ENCODE measurements at places on chromosomes 6 and 20. TPM values are rescaled to one million over a fixed set of nuclear protein-coding genes. Genes with fewer than 3 reads are reported as not detected.

DNA sequence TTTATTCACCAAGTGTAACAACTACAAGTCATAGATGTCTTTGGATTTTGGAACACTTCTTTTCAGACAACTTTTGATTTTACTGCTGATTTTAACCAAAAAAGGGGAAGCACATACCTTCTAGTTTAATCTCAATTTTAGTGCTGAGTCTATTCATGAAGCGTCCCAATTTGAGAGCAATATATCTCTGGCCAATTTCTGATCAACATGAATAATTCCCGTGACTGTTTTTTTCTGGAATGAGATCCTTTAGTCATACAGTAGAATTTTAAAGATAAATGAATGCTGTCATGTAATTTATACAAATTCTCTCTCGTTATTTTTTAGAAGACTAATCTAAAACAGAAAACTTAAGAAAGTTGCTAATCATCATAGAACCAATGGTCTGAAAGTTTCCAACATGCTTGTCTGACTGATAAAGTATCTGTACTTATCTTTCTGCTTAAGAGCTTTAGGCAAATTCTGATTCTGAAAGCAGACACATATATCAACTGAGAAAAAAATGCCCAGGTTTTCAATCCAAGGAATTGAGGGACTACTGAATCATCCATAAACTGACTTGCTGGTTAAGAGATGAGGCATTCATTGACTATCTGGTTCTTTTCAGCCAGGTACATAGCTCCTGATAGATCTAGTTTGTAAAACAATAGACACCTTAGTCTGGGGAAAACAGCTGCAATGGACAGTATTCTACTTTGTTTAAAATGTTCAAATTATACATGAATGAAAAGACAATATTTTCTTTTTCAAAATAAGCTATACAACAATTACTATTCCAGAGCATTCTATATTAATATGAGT is 657.5 kb downstream of the RFPL4B start:
- DNase-seq = no peak

GRCh38 chr6:112429226-112429625 is 82.1 kb downstream of the RFPL4B start:
- no peak for DNase-seq

GRCh38 chr6:109454496-109455436 is 806 bp downstream of the MICAL1 start:
- peak; percentile 61 for DNase-seq

DNA sequence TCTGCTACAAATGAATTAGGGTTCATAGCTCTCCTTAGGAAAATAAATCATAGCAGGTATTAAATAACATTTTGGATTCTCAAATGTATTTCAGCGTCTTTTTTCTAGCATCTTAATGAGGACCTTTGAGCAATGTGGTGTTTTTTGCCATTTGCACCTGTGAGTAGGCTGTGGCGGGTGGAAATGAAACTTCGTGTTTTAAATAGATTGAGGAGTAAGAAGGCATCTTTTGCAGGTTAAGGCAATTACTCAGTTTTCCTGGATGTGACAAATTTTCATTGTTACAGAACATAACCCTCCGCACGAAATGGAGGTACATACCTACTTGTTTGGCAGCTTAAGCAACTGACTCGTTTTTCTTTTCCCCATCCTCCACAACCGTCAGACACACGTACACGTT is 708.9 kb upstream of the NRSN1 start:
- DNase-seq = no peak

DNA sequence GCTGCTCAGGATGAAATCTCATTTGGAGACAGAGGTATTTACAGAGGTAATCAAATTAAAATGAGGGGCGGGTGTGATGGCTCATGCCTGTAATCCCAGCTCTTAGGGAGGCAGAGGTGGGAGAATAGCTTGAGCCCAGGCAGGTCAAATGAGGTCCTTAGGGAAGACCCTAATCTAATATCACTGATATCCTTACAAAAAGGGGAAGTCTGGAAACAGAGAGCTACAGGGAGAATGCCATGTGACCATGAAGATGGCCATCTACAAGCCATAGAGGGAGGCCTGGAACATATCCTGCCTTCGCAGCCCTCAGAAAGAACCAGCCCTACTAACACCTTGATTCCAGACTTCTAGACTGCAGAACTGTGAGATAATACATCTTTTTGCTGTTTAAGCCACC is 8.3 kb downstream of the MTCL3 start:
- no peak for DNase-seq

DNA sequence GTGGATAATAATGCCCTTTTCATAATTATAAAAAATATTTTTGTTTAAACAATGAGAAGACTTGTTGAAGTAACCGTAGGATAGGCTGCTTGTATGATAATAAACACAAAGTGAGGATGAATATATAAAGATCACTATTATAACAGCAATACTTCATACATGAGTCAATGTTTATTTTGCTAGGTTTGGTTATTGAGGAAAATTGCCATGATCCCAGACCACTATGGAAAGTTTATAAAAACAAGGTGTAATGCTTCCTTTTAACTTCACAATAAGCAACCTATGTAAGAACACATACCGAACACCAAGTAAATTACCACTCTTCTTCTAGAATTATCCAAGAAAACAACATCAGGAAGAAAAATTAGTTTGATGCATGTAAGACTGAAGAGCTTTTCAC is 495.3 kb upstream of the RNF217 start:
- DNase-seq = no peak

- DNase-seq = no peak
Measured at GRCh38 chr6:47256361-47256760, 53.3 kb downstream of the TNFRSF21 start.

DNA sequence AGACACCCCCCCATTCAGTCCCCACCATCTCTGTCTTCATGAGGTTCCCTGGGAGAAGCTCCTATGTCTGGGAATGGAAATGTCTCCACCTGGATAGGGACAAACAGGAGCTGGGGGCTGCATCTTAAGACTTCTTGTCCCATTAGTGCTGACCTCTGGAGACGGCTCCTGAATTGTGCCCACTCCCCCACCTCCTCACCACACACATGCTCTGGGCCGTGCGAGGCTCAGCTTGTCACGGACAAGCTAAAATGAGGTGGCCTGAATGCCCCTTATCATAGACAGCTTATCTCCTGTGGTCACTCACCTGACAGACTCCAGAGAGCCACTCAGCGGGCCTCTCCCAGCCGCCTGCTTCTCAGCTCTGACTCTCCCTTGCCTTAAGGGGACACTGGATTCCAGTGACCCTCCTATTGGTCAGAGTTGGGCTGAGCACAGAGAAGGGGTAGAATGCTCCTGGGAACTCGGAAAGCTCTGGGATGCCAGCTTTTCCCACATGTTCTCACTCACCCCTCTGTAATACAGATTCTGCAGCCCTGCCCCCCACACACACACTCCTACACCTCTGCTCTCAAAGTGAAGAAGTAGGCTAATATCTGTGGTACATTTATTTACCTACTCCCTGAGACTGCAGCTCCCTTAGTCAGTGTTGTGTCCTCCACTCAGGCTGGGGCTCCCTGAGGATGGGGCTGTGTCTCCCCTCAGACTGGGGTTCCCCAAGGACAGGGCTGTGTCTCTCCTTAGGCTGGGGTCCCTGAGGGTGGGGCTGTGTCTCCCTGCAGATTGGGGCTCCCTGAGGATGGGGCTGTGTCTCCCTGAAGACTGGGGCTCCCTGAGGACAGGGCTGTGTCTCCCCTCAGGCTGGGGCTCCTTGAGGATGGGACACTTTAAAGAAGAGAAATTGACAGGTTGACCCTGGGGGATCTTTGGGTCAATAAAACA is 167.5 kb downstream of the VEGFA start:
- no peak for DNase-seq

DNA sequence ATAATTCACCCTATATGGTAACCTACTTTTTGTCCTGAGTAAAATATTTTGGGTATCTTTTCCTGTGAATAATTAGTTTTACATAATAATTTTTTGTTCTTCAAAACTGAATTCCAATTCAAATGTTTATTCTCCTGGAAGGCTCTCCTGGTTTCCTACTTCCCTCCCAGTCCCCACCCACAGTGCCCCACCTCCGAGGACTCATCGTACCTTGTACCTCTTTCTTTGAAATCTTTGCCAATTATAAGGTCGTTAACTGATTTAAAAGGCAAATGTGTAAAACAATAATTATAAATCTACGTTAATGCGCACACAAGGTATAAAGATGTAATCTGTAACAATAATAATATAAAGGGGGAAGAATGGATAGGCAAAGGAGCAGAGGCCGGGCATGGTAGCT is 40.5 kb upstream of the VEGFA start:
- DNase-seq = no peak

- DNase-seq = no peak
Measured at GRCh38 chr6:37518116-37518515, 18.4 kb upstream of the CCDC167 start.

DNA sequence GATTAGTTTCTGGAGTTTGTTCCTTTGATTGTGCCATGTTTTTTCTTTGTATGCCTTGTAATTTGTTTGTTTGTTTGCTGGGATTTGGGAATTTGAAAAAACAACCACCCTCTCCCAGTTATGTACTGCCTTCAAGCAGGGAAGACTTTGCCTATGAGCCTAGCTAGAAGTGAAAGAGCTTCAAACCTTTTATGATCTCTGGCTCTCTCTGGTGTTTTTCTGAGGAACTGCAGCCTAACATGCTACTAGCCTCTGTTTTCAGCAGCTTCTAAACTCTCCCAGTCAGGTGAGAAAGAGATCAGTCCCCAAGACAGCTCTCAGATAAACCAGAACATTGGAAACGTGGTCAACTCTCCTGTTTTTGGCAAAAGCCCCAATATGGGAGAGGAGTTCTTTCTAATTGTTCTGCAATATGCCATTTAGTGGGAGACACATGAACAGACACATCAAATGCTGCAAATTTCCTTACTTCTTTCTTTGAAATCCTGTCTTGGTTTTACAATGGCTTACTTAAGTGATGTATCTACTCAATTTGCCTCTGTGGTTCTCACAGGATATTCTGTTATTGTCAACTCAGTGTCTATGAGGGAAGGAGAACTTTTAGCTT is 58.9 kb upstream of the SERINC1 start:
- peak; percentile 75 for DNase-seq

- no peak for DNase-seq
Measured at GRCh38 chr6:151413372-151414145, 22.2 kb upstream of the ZBTB2 start.

DNA sequence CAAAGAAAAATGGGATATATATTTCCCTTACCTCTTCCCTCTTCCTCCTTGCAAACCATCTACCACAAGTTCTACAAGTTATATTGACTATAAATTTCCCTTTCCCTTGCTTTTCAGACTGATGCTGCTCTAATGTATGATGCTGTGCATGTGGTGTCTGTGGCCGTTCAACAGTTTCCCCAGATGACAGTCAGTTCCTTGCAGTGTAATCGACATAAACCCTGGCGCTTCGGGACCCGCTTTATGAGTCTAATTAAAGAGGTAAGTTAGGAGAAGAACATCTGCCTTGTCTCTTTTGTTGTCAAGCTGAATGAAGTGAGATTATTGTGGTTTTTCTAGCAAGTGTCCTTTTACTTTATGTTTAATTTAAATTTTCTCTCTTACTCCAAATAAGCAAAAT is 406.0 kb downstream of the GRIK2 start:
- DNase-seq = no peak

DNA sequence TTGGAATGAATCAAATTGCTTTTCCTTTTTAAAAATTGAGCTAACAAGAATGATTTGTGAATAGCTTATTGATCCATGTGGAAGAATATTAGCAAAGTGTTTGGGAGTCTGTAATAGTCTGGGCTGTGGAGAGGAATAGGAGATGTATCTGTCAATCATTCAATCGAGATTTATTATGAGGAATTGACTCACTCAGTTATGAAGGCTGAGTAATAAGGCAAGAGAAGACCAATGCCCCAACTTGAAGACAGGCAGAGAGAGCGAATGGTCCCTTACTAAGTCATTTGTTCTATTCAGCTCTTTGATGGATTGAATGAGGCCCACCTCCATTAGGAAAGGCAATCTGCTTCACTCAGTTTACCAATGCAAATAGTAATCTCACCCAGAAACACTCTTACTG is 403.0 kb downstream of the CD83 start:
- DNase-seq = no peak

DNA sequence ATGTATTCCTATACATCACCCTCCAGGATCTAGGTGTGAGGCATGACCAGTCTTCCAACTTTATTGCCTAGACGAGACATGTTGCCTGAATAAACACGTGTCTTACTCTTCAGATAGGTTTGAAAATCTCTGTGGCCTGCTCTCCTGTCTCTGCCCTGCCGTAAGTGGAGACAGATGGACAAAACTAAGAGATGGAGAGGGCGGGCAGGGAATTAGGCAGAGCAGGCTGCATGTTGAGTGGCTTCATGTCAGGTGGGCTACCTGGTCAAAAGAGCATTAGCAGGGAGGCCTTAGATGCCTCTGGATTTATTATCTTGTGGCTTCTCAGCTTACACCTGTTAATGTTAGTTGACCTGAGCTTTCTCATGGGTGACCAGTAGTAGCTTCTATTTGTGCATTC is 59.0 kb upstream of the TULP4 start:
- DNase-seq = no peak

DNA sequence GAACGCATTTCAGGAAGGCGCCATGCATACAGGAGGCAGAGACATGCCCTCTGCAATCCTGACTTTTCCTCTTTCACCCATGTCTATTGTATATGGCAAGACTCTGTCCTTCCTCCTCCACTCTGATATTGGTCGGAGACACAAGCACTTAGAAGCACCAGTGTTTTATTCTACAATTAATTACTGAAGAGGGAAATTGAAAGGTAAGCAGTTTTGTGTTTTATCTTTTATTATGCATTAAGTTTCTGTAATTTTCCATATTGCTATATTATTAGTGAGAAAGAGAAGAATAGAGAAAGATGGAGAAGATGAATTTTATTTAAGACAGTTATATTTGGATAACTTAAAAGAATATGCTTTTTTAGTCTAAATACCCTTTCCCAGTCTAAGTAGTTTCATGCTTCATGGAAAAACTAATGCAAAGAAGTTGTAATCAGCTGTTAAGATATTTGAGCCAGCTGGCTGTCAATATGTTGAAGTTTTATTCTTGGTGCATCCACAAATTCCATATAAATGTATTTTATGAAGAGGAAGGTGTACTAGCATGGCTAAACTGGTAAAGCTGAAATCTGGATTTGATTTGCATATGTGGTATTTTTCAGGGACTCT is 13.6 kb downstream of the ARID1B start:
- no peak for DNase-seq

DNA sequence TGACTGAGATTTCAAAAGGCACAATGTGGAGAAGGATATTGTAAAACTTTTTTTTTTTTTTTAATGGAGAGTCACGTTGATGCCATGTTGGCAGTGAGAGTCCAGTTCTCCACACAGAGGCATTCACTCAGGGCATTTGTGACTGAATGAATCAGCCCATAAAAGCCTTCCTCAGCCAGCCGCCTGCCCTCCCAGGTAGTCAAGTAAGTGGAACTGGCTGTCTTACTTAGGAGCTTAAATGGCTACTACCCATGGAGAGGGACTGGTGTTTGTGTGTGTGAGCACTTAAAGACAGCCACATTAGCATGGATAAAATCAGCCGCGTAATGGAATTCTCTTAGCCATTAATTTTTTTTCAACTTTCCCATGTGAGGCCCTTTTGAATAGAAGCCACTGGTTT is 12.6 kb downstream of the AAR2 start:
- no peak for DNase-seq

GRCh38 chr6:25971187-25971821 is 8.7 kb downstream of the TRIM38 start:
- peak; percentile 46 for DNase-seq

GRCh38 chr20:58557733-58558342 is 42.6 kb upstream of the APCDD1L start:
- no peak for DNase-seq

- no peak for DNase-seq
Measured at GRCh38 chr6:166935353-166935752, 21.0 kb downstream of the RNASET2 start.

The TENT5A gene
- 26.6 TPM for total RNA-seq

The FERMT1 gene
- 9.2 TPM for total RNA-seq

The ISM1 gene
- 0.95 TPM for total RNA-seq
